ENCODE measurements at places on chromosomes 4 and X.

DNA sequence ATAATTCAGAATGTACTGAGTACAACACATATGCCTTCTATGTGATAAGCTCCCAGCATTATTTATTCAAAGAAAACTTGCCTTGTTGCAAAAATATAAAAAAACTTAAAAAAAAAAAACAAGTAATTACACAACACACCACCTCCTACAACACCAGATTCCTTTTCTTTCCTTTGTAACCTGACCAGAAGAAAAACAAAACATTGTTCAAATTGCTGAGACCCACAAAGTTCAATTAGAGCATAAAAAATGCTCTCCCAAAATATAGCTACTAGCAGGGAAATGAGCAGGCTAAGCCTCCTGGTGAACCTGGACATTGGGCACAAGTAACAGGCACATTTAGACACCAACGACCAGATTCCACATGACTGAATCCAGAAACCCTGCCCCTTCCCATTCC is 38.3 kb downstream of the MECP2 start:
- DNase-seq, result no peak

DNA sequence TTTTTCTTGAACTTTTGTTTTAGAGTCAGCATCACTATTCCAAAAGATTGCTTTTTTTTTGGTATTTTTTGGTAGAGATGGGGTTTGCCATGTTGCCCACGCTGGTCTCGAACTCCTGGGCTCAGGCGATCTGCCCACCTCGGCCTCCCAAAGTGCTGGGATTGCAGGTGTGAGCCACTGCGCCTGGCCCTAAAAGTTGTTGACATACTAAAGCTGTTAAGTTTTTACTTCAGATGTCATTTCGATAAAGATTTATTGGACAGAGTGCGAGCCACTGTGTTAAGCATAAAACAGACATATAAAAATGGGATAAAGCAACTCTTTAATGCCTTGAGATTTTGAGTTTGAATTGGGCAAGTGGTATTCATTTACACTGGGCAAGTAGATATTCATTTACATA is 28.3 kb downstream of the USO1 start:
- DNase-seq, result no peak

DNA sequence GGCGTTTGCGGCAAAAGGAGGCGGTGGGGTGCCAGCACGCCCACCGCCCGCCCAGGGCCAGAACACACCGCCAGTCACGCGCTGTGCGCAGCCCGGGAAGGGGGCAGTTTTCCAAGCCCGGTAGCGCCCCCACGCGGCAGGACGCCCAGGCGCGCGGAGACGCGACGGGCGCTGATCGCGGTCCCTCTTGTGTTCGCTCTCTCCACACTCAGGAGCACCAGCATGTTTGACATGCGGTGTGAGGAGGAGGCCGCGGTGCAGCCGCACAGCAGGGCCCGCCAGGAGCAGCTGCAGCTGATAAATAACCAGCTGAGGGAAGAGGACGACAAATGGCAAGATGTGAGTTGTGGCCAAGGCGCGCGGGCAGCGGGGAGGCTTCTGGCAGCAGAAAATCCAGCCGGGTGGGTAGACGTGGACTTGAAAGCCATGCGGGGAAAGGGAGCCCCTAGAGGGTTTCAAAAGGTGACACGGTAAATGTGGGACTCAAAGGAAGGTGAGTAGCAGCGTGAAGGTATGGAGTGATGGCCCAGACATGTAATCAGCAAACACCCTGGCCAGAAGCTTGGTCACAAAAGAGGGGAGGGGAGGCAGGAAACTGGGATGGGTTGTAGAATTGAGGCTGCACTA is 104.1 kb downstream of the PHOX2B start:
- no peak for DNase-seq

- DNase-seq, result no peak
These were observed 183.5 kb upstream of the C1QTNF7 start for GRCh38 chr4:15244354-15244753.

DNA sequence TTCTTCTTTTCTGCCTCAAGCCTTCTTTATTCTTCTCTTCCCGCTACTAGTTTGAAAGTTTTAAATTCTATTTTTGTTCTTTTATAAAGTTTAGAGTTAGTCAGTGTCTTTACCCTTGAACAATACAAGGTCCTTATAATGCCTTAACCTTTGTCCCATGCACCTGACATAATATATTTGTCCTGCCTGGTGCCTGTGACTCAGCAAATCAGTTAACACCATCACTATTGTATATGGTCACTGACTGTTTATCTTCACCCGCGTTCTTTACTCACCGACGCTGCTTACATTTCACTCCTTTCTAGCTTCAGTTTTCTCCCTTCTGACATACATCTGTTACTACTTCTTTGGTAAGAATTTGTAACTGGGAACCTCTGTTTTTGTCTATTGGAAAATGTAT is 5.7 kb downstream of the SMIM20 start:
- DNase-seq, result no peak

GRCh38 chr4:151418385-151418784 is 9.4 kb downstream of the FHIP1A start:
- DNase-seq, result no peak

DNA sequence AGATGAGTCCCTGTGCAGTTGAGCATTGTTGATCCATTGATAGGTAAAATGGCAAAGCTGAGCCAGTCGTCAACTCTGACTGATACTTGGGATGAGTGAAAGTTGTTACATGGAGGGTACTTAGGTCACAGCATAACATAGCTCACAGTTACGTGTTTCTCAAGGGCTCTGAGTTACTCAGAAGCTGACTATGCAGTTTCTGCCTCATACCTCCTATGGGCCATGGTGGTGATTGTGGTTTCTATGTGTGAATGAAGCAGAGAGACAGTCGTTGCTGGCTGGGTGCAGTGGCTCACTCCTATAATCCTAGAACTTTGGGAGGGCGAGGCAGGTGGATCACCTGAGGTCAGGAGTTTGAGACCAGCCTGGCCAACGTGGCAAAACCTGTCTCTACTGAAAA is 30.8 kb downstream of the FRMPD3 start:
- no peak for DNase-seq

DNA sequence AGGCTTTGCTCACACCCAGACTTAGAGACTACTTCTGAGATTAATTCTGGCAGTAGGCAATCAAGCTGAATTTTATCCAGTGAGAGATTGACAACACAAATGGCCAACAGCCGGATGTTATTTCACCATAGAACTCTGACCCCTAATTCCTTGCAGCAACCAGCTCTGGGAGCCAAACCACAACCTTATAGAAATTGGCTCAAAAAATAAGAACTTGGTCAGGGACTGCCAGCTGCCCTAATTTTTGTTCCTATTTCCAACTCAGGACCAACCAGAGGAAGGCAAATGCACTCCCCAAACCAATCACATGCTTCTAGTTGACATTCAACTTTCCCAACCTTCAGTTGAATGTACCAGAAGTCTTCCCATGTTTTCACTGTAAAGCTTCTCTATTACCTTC is 269.7 kb downstream of the HS3ST1 start:
- DNase-seq, result no peak

DNA sequence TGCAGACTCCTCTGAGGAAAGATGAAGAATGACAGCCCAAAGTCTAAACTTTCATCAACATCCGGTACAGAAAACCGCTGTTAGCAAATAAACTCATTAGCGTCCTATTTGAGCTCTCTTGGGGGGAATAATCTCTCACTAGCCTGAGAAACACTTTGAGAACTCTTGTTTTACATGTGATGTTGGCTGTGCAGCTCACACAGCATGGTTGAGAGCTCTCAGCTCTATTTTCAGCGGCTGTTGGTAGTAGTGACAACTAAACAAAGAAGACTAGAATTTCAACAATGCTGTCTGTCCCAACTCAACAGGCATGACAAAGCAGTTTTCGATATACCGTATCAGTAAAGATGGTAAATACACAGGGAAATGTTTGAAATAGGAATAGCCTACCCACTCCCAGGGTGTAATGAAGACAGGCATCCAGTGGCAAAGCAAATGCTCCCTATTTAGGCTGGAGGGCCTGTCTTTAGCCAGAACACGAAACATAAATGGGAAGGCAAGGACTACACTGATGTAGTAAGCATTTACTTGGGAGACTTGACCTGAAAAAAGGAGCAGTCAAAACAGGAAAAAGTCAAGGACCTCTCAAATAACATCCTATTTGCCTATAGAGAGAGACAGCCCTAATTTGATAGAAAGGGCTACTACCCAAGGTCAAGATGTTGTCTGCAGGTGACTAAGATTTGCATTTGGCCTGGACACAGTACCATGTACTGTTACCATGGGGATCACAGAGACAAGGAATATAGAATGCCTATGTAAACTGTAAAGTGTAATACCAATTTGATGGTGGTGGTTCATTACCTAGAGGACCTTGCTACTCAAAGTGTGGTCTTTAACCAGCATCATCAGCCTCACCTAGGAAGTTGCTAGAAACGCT is 60.4 kb downstream of the PPEF2 start:
- no peak for DNase-seq

DNA sequence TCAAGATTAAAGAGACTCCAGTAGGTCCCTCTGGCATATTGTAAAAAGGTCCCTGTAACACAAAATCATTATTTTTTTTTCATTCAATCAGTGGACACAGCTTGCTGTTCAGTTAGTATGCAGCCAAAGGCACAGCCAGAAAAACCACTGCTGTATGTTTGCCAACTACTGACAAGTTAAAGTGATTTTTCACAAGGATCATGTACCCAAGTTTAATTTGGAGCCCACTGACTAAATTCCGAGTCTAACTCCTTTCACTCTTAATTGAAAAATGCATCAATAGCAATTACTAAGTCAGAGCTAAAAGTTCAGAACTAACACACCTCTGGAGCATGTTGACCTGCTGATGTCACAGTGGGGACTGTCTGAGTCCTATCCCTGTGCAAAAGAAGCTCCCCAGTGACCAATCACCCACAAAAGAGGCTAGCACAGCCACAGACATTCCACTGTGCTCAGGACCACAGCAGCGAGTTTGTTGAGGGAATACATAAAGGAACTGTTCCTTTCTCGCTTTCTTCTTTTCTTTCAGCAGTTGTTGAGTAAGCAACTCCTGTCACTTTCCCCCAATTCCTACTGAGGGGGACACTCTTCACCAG is 60.4 kb downstream of the STX18 start:
- DNase-seq, result no peak

- no peak for DNase-seq
These were observed 56.5 kb upstream of the ARX start for GRCh38 chrX:25072247-25072646.

GRCh38 chr4:68476191-68476590 is 28.9 kb downstream of the TMPRSS11E start:
- DNase-seq, result no peak

- no peak for DNase-seq
These were observed 164.2 kb downstream of the MAB21L2 start for GRCh38 chr4:150746156-150746555.

DNA sequence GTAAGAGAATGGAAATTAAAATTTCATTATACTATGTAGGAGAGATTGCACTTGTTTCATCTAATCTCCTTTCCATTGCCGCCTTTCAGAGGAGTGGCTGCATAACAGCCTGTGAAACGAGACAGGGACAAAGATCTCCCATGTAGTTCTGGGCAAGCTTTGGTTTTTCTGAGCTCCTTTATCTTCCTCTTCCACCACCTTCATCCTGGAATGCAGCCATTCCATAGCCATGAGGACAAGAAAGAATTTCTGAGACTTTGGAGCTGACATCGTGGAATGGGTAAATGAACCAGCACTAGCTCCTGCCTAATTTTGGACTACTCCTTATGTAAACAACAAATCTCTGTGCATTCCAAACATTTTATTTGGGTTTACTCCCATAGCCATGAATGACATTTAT is 1587.3 kb upstream of the TENM3 start:
- DNase-seq, result no peak

GRCh38 chrX:18733287-18733686 is 25.8 kb downstream of the PPEF1 start:
- DNase-seq, result no peak

DNA sequence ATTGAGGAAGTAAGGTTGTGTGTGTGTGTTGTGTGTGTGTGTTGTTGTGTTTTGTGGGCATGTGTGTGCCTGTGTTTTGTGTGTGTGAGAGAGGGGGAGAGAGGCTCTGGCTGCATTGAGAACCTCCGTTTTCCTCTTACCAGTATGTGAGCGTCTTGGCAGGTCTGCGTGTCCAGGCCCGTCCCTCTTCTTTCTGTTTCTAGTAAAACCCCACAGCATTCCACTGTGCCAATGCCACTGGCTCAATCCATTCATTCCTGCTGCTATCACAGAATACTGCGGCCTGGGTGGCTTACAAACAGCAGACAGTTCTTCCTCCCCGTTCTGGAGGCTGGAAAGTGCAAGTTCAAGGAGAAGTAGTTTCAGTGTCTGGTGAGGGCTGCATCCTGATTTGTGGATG is 15.5 kb upstream of the HTRA3 start:
- DNase-seq, result no peak

- no peak for DNase-seq
These were observed 21.6 kb upstream of the WDR17 start for GRCh38 chr4:176043838-176044588.

DNA sequence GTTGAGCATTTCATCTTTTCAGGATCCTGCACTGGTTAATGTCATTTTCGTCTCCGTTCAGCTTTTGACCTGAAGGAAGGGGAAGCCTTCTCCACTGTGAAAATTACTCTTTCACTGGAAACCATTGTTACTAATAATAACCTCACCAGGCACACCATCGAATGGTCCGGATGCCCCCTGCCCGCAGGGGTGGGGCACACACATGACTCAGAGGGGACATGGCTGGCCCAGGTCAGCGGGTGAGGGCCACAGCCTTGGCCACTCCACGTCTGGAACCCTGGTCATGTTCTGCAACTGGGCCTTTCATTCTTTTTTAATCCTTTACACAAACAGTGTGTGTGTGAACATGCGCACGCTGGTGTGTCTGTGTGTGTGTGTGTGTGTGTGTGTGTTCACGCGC is 191.8 kb downstream of the BCOR start:
- no peak for DNase-seq

- no peak for DNase-seq
These were observed 77.6 kb downstream of the PDE5A start for GRCh38 chr4:119550857-119551532.

- DNase-seq, result no peak
These were observed 18.8 kb downstream of the RGS12 start for GRCh38 chr4:3311489-3312171.

DNA sequence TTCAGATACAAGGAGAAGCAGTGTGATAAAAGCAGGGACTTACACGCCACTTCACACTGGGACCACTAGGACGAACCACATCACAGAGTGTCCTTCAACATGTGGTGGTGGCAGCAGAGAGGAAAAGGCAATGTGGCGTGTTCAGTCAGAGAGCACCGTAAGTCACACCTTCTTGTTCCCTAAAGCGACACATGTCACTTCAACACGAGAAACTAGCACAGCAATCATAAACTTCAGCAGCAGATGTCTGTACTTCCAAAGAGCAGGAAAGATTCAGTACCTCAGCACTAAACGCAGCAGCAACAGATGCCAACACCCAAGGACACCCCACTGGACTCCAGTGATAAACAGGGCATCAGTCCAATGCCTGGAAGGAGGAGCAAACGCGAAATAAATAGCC is 96.7 kb downstream of the AREG start:
- DNase-seq, result no peak

DNA sequence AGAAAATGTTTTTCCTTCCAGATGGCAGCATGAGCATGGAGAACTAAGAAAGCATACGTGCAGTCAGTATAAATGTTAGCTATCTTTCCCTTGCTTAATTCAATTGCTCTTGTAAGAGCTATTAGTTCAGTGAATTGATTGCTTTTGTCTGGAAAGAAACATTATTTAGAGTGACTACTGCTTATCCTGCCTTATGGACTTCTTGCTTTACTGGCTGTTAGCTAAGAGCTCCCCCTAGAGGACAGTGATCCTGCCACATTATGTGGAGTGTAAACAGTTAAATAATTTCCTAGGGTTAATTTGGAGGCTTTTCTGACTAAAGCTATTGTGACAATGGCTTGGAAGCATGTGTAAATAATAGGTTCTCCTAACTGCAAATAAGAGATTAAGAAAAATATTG is 1402.4 kb downstream of the FAM133A start:
- no peak for DNase-seq

GRCh38 chr4:128241425-128241913 is 46.1 kb downstream of the PGRMC2 start:
- DNase-seq, result no peak

Data from activated CD8-positive, alpha-beta memory T cell treated with anti-CD3 and anti-CD28 coated beads, Interleukin-2, amount 50 U/mL, for 4 hours (primary cell).